ENCODE measurements at places on chromosomes 5 and 9.
A peak's percentile ranks its signal among the peaks of the same experiment; 100 is the strongest.

GRCh38 chr9:32260151-32260862 lies 124.1 kb upstream of the ACO1 start:
- DNase-seq: no peak
- H3K36me3 ChIP-seq: no peaks in the 10 kb centered on the region
- H3K4me1 ChIP-seq: no peaks in the 10 kb centered on the region
- H3K27ac ChIP-seq: no peak overlapping the region
- no peaks in the 10 kb centered on the region for H3K27me3 ChIP-seq

DNA sequence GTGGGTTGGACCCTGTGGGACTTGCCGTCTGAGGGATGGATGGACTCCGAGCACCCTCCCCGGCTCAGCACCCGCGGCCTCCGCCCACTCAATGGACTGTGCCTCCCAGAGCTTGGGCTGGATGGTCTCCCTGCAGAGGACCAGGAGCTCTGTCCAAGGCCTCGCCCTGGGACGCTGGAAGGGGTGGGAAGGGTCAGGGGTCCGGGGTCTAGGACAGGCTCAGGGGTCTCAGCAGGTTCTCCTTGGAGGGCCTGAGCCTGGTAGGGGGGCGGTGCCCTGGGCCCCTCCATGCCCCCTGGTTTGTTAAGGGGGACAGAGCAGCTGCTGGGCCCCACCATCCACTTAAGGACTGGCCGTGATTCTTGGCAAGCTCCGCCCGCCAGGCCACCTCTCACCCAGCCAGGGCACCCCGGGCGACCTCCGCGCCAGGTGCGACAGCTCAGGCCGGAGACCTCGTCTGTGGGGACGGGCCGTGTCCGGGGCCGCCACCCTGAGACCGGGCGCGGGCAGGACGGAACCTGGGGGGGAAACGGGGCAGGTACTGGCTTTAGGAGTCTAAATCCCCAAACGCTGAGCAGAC lies 29.2 kb downstream of the EXOC3 start:
- H3K4me1 ChIP-seq: peaks cover 15% of the 10 kb centered on the region
- H3K27ac ChIP-seq: peak overlapping the region; percentile 71
- H3K27me3 ChIP-seq: peaks cover 25% of the 10 kb centered on the region

- no peaks in the 10 kb centered on the region for H3K36me3 ChIP-seq
- H3K27ac ChIP-seq: no peak overlapping the region
- no peak for DNase-seq
- H3K4me3 ChIP-seq: no peak overlapping the region
Measured at GRCh38 chr5:3997670-3998069, 402.0 kb downstream of the IRX1 start.

GRCh38 chr9:123418052-123418430 lies 62.0 kb downstream of the CRB2 start:
- peaks cover 24% of the 10 kb centered on the region for H3K36me3 ChIP-seq
- H3K4me3 ChIP-seq: no peak overlapping the region
- H3K27ac ChIP-seq: no peak overlapping the region
- no peaks in the 10 kb centered on the region for H3K4me1 ChIP-seq
- DNase-seq: no peak

- peaks cover 77% of the 10 kb centered on the region for H3K36me3 ChIP-seq
- H3K4me1 ChIP-seq: peaks cover 3% of the 10 kb centered on the region
- no peak overlapping the region for H3K4me3 ChIP-seq
- no peak overlapping the region for H3K27ac ChIP-seq
Measured at GRCh38 chr5:36206913-36207312, 34.8 kb downstream of the NADK2 start.

DNA sequence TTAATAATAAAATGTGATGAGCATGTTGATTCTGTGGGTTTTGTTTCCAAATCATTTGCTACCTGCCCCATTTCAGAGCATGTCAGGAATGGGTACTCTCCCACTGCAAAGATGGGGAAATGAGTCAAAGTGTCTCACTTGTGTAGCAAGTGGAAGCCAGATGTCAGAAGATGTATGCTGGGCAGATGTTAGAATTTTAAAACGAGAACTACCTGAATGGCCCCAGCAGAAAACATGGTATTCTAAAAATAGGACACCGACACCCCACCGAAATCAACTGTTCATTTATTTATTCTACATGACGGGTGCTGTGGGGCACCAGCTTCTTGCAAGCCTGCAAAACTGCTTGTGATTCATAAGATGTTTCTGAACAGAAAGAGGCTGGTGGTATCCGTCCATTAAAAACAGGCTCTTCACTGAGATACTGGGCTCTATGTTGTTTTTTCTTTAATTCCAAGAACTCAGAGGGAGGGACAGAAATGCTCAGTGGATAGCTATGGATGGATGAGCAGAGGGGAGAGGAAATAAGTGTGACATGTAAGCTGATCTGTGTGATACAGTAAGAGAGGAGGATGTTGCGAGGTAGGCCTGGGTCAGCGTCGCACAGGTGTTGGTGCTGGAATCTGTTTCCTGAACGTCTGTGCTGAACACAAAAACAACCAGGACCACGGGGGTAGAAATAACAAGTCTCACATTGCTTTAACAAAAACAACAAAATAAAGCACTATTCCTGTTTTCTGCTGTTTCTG lies 157.2 kb downstream of the EFNA5 start:
- no peak overlapping the region for H3K4me3 ChIP-seq
- no peaks in the 10 kb centered on the region for H3K36me3 ChIP-seq
- H3K27me3 ChIP-seq: no peaks in the 10 kb centered on the region
- DNase-seq: no peak

GRCh38 chr9:36268007-36268427 lies 9.8 kb upstream of the GNE start:
- H3K4me3 ChIP-seq: no peak overlapping the region
- DNase-seq: no peak
- no peaks in the 10 kb centered on the region for H3K4me1 ChIP-seq
- no peaks in the 10 kb centered on the region for H3K27me3 ChIP-seq

GRCh38 chr9:126635661-126636439 lies 22.1 kb downstream of the LMX1B start:
- no peak for DNase-seq
- H3K27ac ChIP-seq: no peak overlapping the region
- no peaks in the 10 kb centered on the region for H3K4me1 ChIP-seq
- H3K36me3 ChIP-seq: no peaks in the 10 kb centered on the region

DNA sequence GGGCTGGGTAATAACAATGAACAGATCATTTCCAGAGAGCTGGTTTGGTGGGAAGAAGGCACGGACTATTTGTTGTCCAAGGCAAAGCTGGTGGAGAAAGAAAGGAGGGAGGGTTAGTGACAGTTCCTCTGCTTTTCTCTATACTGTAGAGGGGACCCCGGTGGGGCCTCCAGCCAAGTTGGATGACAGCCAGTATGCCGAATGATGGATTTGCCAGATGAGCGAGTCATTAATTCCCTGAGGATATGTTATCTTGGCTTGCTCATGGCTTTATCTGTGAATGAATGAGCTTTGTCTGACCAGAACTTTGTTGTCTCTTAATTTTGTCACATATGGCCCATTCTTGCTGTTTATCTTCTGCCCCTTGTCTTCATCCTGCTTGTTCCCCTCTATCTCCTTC lies 158.6 kb upstream of the GLRA1 start:
- no peak for DNase-seq
- H3K27ac ChIP-seq: no peak overlapping the region
- no peaks in the 10 kb centered on the region for H3K36me3 ChIP-seq
- no peaks in the 10 kb centered on the region for H3K27me3 ChIP-seq

GRCh38 chr9:16673171-16673570 lies 197.3 kb downstream of the BNC2 start:
- H3K36me3 ChIP-seq: no peaks in the 10 kb centered on the region
- H3K4me3 ChIP-seq: no peak overlapping the region
- no peak for DNase-seq

- no peaks in the 10 kb centered on the region for H3K36me3 ChIP-seq
- no peak overlapping the region for H3K4me3 ChIP-seq
- peaks cover 12% of the 10 kb centered on the region for H3K4me1 ChIP-seq
- no peak overlapping the region for H3K27ac ChIP-seq
- DNase-seq: no peak
Measured at GRCh38 chr5:112647428-112647827, 90.3 kb upstream of the APC start.

- H3K36me3 ChIP-seq: no peaks in the 10 kb centered on the region
- no peak overlapping the region for H3K27ac ChIP-seq
- peaks cover 13% of the 10 kb centered on the region for H3K4me1 ChIP-seq
- no peak for DNase-seq
- no peaks in the 10 kb centered on the region for H3K27me3 ChIP-seq
Measured at GRCh38 chr5:56313596-56313995, 80.5 kb upstream of the ANKRD55 start.

DNA sequence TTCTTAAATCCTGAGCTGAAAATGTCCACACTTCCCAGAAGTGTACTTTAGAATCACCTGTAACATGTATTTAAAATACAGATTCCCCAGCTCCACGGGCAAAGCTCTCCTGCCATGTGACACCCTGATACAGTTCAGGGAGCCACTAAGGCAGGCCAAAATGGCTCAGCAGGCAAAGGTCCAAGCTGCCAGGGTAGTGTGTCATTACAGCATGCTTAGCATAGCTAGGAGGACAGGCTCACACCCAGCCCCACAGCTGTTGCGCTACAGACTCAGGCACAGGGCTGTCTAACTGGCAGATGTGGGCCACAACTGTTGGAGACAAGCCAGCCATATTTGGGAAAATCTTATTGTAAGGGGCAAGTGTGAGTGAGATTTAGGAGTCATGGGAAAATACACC lies 73.0 kb downstream of the C9orf85 start:
- peak; percentile 59 for DNase-seq
- H3K27ac ChIP-seq: no peak overlapping the region
- H3K4me3 ChIP-seq: no peak overlapping the region

- no peak for DNase-seq
- no peak overlapping the region for H3K4me3 ChIP-seq
- H3K4me1 ChIP-seq: peaks cover 4% of the 10 kb centered on the region
- H3K27me3 ChIP-seq: no peaks in the 10 kb centered on the region
- H3K36me3 ChIP-seq: no peaks in the 10 kb centered on the region
Measured at GRCh38 chr9:132556714-132557113, 25.7 kb upstream of the BARHL1 start.

DNA sequence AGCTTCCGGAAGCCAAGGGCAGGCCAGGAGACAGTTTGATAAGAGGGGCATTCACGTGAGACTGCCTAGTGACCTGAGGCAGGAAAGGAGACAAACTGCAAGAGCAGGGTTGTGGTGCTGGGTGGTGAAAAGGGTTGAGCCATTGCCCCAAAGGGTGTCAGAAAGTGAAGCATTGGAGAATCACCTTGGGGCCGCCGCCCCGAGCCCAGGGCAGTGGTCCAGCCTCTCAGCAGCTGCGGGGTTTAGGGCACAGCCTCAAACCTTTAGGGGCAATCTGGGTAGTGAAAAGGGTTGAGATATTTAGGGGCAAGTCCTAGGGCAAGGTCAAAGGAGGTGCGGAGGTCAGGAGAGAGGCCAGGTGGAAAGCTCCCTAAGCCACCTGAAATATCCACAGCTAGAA lies 10.4 kb upstream of the ANKRD33B start:
- H3K27me3 ChIP-seq: no peaks in the 10 kb centered on the region
- H3K4me1 ChIP-seq: no peaks in the 10 kb centered on the region
- no peak for DNase-seq
- no peak overlapping the region for H3K27ac ChIP-seq
- H3K4me3 ChIP-seq: no peak overlapping the region
